ENCODE measurements at places on chromosomes 4 and X. TPM values are rescaled to one million over a fixed set of nuclear protein-coding genes. Genes with fewer than 3 reads are reported as not detected.

DNA sequence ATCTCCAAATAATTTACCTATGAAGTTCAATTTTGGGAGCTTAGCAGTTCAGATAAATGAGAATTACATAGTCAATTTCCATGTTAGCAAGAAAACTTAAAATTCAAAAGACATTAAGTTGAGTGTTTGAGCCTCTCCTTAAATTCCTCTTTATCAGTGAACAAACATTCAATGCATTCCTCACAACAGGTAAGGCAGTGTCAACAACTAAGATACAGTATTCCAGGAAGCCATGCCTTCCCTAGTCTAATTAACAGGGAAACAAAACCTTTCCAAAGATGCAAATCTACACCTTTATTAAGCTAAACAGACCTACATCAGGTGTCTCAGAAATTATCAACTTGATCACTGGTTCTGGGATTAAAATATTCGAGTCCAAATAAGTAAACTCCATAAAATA lies 3.7 kb downstream of the SH3RF1 start:
- no peak for DNase-seq

Gene SUPT20HL1
- not detected for total RNA-seq

Gene CPE
- not detected for total RNA-seq

Gene TCEAL6
- not detected for total RNA-seq

- DNase-seq = no peak
These were observed 15.8 kb upstream of the LDB2 start for GRCh38 chr4:16914208-16914607.

Gene TTC29
- total RNA-seq = not detected

GRCh38 chr4:55079451-55080173 lies 45.8 kb downstream of the KDR start:
- no peak for DNase-seq

GRCh38 chr4:102657206-102657605 lies 103.6 kb downstream of the MANBA start:
- no peak for DNase-seq

DNA sequence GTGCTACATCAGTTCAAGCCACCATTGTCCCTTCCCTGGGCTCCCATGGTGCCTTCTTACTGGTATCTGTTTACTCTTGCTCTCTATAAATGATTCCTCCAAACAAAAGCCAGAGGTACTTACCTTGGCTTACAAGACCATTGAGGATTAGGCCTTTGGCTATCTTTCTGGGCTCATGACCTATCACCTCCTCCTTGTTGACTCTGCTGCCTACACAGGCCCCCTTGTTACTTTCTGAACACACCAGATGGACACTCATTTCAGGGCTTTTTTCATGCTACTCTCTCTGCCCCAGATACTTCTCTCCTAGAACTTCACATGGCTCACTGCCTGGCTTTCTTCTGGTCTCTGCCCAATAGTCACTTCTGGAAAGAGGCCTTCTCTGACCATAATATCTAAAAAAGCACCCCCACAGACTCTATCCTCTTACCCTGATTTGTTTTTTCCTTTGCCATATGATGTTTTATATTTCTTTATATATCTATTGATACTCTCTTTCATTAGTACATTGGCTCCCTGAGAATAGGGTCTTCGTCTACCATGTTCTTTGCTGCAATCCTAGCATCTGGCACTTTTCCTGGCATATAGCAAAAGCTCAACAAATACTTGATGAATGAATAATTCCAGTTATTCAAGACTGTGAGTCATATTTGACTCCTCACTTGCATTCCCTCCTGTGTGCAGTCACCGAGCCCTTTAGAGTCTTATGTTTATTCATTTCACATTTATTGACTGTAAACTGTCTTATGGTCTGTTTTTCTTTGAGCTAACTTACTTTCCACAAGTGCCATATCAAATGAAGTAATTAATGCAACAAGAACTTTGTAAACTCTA lies 27.1 kb upstream of the TAPT1 start:
- DNase-seq = no peak

- peak; percentile 38 for DNase-seq
These were observed at the start of gene DCHS2 for GRCh38 chr4:154491341-154492271. DCHS2 (minus strand) TSS chr4:154491799; CDS start chr4:154491355, 444 bp downstream.

- no peak for DNase-seq
These were observed 127.3 kb downstream of the CBR4 start for GRCh38 chr4:168882650-168883233.

All from activated naive CD8-positive, alpha-beta T cell treated with anti-CD3 and anti-CD28 coated beads for 36 hours (primary cell).